ENCODE measurements at places on chromosomes 6 and 20. TPM values are rescaled to one million over a fixed set of nuclear protein-coding genes. Genes with fewer than 3 reads are reported as not detected.

DNA sequence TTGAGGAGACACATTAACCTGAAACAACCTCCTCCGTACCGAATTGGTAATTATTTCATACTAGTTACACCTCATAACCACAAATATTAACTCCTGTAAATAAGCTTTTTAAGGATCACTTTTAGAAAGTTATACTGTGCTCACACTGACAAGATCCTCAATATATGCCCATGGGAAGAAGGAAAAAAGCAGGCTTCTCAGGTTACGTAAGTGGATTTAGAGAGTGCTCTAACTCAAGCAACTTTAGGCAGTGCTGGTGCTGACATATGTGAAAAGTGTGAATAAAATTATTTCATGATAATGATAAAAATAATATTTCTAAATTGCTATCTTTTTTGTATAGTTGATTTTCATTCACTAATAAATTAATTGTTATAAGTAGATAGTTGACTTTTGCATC lies 76.1 kb downstream of the PRKN start:
- no peaks in the 10 kb centered on the region for H3K27me3 ChIP-seq
- H3K4me3 ChIP-seq, result no peak overlapping the region
- DNase-seq, result no peak
- H3K27ac ChIP-seq, result no peak overlapping the region
- H3K4me1 ChIP-seq, result no peaks in the 10 kb centered on the region
- H3K36me3 ChIP-seq, result no peaks in the 10 kb centered on the region

DNA sequence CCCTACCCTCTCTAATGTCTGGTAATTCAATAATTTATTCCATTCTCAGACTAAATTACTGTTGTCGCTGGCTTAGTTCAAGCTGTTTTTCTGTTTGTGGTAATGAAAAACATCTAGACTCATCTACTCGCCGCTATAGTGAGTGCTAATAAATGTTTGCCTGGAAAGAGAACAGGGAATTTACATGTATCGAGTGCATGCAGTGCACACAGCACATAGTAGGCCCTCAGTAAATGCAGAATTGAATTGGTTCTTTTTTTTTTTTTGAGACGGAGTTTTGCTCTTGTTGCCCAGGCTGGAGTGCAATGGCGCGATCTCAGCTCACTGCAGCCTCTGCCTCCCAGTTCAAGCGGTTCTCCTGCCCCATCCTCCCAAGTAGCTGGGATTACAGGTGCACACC lies 7.7 kb upstream of the NSFL1C start:
- no peak overlapping the region for H3K4me3 ChIP-seq
- no peak overlapping the region for H3K27ac ChIP-seq
- H3K36me3 ChIP-seq, result no peaks in the 10 kb centered on the region
- H3K27me3 ChIP-seq, result peaks cover 4% of the 10 kb centered on the region
- DNase-seq, result no peak
- H3K4me1 ChIP-seq, result peaks cover 9% of the 10 kb centered on the region

GRCh38 chr6:97765461-97765860 lies 482.4 kb upstream of the MMS22L start:
- no peak for DNase-seq
- no peak overlapping the region for H3K4me3 ChIP-seq
- no peak overlapping the region for H3K27ac ChIP-seq
- H3K4me1 ChIP-seq, result no peaks in the 10 kb centered on the region

DNA sequence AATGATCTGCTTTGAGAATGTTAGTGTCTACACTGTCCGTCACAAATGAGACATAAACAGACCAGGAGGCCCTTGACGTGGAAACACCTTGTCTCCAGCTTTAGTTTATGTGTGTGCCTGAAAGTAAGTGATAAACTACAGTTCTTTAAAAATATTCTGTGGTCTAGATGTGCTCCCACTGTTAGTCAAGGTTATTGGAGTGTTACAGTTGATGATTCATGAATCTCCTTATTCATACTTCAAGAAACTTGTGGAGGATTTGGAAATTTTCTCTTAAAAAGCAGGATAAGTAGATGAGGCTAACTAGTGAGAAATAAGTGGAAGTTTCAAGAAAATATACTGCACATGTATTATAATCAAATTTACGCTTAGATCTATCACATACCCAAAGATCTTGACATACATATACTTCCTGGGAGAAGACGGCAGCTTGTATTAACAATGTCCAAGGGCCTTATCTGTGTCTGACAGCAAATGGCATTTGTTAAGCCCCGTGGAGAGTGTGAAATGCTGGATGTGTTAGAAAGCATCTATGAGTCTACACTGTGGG lies 90.5 kb upstream of the MBOAT1 start:
- no peak for DNase-seq
- no peak overlapping the region for H3K4me3 ChIP-seq
- no peaks in the 10 kb centered on the region for H3K4me1 ChIP-seq
- H3K27ac ChIP-seq, result no peak overlapping the region

DNA sequence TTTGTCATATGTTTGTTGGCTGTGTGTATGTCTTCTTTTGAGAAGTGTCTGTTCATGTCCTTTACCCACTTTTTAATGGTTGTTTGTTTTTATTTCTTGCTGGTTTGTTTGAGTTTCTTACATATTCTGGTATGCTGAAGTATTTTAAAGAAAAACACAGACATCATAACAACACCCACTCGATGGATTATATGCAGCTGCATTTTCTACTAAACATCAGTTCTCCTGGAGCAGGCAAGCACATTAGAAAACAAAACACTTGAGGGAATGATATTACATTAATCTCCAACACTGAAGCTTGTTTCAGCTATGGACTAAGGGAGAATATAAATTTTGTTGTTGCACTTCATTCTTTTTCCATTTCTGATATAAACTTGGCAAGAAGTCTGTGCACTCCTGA lies 42.5 kb upstream of the RFPL4B start:
- no peak overlapping the region for H3K27ac ChIP-seq
- H3K36me3 ChIP-seq, result no peaks in the 10 kb centered on the region
- H3K4me3 ChIP-seq, result no peak overlapping the region
- no peaks in the 10 kb centered on the region for H3K27me3 ChIP-seq

DNA sequence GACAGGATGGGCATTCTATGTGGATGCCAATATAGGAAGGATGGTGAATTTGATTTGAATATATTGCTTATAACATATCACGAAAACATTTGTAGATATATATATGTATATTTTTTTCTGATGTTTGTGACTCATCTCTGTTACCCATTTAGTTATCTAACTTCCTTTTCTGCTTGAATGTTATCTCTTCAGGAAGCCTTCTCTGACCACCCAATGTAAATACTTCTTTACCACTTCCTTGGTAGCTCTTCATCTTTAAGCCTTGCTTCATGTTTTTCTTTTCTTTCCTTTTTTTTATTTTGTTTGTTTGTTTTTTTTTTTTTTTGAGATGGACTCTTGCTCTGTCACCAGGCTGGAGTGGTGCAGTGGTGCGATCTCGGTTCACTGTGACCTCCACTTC lies 260.5 kb upstream of the EPHA7 start:
- no peaks in the 10 kb centered on the region for H3K36me3 ChIP-seq
- H3K4me1 ChIP-seq, result no peaks in the 10 kb centered on the region
- H3K4me3 ChIP-seq, result no peak overlapping the region
- no peaks in the 10 kb centered on the region for H3K27me3 ChIP-seq
- no peak overlapping the region for H3K27ac ChIP-seq

DNA sequence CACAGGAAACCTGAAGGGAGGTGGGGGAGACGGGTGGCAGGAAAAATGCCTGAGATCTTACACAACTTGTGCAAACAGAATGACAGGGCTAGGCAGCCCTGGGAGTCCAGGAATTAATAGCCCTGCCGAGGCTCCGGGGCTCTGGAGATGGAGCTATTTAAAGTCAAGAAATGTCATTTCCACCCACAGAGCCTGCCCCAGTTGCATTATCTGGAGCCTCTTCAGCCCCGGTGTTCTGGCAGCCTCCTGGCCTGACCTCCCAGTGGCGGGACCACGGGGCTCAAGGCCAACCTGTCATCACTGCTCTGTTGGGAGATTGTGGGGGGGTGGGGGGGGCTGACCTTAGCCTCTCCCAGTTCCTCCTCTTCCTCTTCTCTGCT lies 28.5 kb upstream of the SCUBE3 start:
- H3K36me3 ChIP-seq, result no peaks in the 10 kb centered on the region
- H3K4me3 ChIP-seq, result no peak overlapping the region
- peaks cover 55% of the 10 kb centered on the region for H3K4me1 ChIP-seq
- peaks cover 9% of the 10 kb centered on the region for H3K27me3 ChIP-seq
- H3K27ac ChIP-seq, result peak overlapping the region; percentile 80

DNA sequence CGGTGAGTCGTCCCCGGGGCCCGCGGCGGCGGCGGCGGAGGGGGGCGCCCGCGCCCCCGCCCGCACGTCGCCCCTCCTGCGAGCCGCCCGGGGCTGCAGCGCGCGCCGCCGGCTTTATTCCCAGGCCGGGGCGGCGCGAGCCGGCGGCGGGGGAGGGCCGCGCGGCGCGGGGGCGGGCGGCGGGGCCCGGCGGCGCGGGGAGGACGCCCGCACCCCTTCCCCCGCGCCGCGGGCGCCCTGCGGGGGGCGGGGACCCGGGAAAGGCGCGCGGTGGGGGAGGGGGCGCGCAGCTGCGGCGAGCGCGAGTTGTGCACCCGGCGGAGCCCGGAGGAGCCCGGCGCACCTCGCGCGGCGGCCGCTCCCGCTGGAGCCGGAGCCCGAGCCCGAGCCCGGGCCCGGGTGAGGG lies 646 bp downstream of the HMGA1 start:
- peak overlapping the region; percentile 91 for H3K4me3 ChIP-seq
- no peaks in the 10 kb centered on the region for H3K27me3 ChIP-seq
- peaks cover 14% of the 10 kb centered on the region for H3K36me3 ChIP-seq
- peak overlapping the region; percentile 88 for H3K27ac ChIP-seq

DNA sequence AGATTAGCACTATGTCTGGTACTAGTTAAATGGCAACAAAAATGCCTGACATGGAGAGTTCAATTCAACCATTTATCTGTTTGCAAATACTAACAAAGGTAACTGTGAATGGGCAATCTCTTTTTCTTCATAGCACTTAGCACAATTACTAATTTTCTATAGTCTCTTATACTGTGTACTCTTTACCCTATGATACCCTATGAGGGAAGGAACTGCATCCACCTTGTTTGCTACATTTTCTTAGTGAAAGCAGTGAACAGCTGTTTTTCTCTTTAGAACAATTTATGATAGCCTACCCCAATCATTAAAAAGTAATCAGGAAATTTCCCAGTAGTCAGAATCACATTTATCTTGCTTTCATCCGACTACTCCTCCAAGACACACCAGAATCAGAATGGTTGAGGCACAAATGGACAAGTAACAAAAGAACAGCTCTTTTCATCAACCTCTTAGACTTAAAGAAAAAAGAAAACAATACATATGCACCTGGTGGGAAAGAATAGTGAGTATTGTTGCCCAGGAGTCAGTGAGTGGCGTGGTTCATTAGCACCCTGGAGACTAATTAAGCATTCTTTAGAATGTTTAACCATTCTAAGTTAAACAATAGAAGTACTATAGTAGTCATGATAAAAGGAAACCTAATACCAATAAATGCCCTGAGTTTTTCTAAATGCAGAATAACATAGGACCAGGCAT lies 16.7 kb downstream of the ZNF292 start:
- peaks cover 67% of the 10 kb centered on the region for H3K4me1 ChIP-seq
- H3K27me3 ChIP-seq, result no peaks in the 10 kb centered on the region
- no peak overlapping the region for H3K4me3 ChIP-seq
- H3K36me3 ChIP-seq, result peaks cover 3% of the 10 kb centered on the region
- DNase-seq, result no peak
- H3K27ac ChIP-seq, result peak overlapping the region; percentile 2

GRCh38 chr6:34601706-34602105 lies 45.6 kb upstream of the SPDEF start:
- H3K4me1 ChIP-seq, result peaks cover 68% of the 10 kb centered on the region
- DNase-seq, result no peak
- peaks cover 14% of the 10 kb centered on the region for H3K36me3 ChIP-seq
- H3K4me3 ChIP-seq, result peak overlapping the region; percentile 42

DNA sequence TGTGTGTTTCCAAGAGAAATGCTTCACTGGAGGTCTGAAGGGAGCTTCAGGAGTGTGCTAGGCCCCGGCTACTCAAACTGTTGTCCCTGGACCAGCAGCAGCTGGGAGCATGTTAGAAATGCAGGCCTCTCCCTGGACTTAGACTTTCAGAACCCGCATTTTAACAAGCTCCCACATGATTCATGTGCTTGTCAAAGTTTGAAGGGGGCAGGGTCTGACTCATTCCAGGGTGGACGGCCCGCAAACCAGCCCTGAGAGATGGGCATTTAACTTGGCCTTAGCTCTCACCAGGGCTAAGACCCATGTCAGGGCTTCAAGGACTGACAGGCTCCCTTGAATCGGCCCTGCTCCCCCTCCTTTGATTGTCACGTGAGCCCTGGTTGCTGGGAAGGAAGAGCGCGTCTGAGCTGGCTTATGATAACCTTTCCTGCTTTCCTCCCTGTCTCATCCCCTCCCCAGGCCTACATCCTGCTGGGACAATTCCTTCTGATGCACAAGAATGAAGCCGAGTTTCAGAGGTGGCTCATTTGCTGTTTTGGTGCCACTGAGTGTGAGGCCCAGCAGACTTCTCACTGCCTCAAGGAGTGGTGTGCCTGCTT lies 35.5 kb downstream of the BANF2 start:
- H3K27ac ChIP-seq, result no peak overlapping the region
- no peak overlapping the region for H3K4me3 ChIP-seq
- H3K36me3 ChIP-seq, result no peaks in the 10 kb centered on the region
- no peak for DNase-seq

GRCh38 chr6:117550078-117550600 lies 52.2 kb downstream of the GOPC start:
- H3K4me3 ChIP-seq, result no peak overlapping the region
- H3K4me1 ChIP-seq, result peaks cover 19% of the 10 kb centered on the region
- H3K27ac ChIP-seq, result no peak overlapping the region
- DNase-seq, result no peak

- H3K27me3 ChIP-seq, result no peaks in the 10 kb centered on the region
- peaks cover 13% of the 10 kb centered on the region for H3K4me1 ChIP-seq
- no peak for DNase-seq
- no peak overlapping the region for H3K27ac ChIP-seq
- H3K4me3 ChIP-seq, result no peak overlapping the region
Measured at GRCh38 chr6:16851758-16852157, 90.5 kb upstream of the ATXN1 start.

- H3K4me1 ChIP-seq, result no peaks in the 10 kb centered on the region
- no peak overlapping the region for H3K4me3 ChIP-seq
- no peaks in the 10 kb centered on the region for H3K36me3 ChIP-seq
- no peak overlapping the region for H3K27ac ChIP-seq
Measured at GRCh38 chr6:100664274-100665040, 199.7 kb upstream of the SIM1 start.

- H3K4me1 ChIP-seq, result peaks cover 5% of the 10 kb centered on the region
- DNase-seq, result no peak
- H3K4me3 ChIP-seq, result no peak overlapping the region
- H3K36me3 ChIP-seq, result peaks cover 21% of the 10 kb centered on the region
- H3K27me3 ChIP-seq, result no peaks in the 10 kb centered on the region
- no peak overlapping the region for H3K27ac ChIP-seq
Measured at GRCh38 chr20:3121271-3121911, 36.9 kb upstream of the AVP start.

The BMP6 gene
- 5.2 TPM for total RNA-seq

The LTA gene
- not detected for total RNA-seq

The DLK2 gene
- 3.3 TPM for total RNA-seq

The C6orf141 gene
- 0.41 TPM for total RNA-seq

The HRH3 gene
- total RNA-seq, result not detected

The PSORS1C2 gene
- total RNA-seq, result not detected

Data from left ventricle myocardium inferior (tissue), 1 donor.